Hair follicle dermal papilla cell (primary cell): ENCODE measurements at places on chromosomes 13 and 19. TPM values are rescaled to one million over a fixed set of nuclear protein-coding genes. Genes with fewer than 3 reads are reported as not detected.

INSR gene
- 23.4 and 36.7 TPM in 2 replicates for total RNA-seq

KASH5 gene
- total RNA-seq: not detected in 2 replicates

MBD3L2 gene
- total RNA-seq: not detected in 2 replicates

GRWD1 gene
- total RNA-seq: 30.2 and 31.0 TPM in 2 replicates

SPHK2 gene
- 16.5 and 19.1 TPM in 2 replicates for total RNA-seq

FAM216B gene
- not detected in 2 replicates for total RNA-seq

OR4F17 gene
- not detected in 2 replicates for total RNA-seq

ZNF536 gene
- 1.1 and 2.6 TPM in 2 replicates for total RNA-seq

CRX gene
- total RNA-seq: not detected in 2 replicates

CAPS gene
- 27.9 and 31.5 TPM in 2 replicates for total RNA-seq

C19orf85 gene
- not detected in 2 replicates for total RNA-seq

TRIM13 gene
- total RNA-seq: 23.7 and 29.0 TPM in 2 replicates

ATP8A2 gene
- total RNA-seq: under 0.01 and 0.16 TPM in 2 replicates

IGFLR1 gene
- 0.73 and 0.97 TPM in 2 replicates for total RNA-seq

TRPM4 gene
- 32.6 and 32.7 TPM in 2 replicates for total RNA-seq

ZNRF4 gene
- total RNA-seq: not detected in 2 replicates

EPSTI1 gene
- total RNA-seq: 17.1 and 26.4 TPM in 2 replicates

SERP2 gene
- 4.1 TPM in 2 replicates for total RNA-seq

CYP2B6 gene
- total RNA-seq: not detected in 2 replicates

ZNF541 gene
- not detected in 2 replicates for total RNA-seq

KLK4 gene
- not detected in 2 replicates for total RNA-seq

ZNF708 gene
- 5.5 and 7.6 TPM in 2 replicates for total RNA-seq

MEDAG gene
- total RNA-seq: 1.8 and 4.5 TPM in 2 replicates

APLP1 gene
- 13.8 and 16.4 TPM in 2 replicates for total RNA-seq

S1PR5 gene
- not detected in 2 replicates for total RNA-seq

NRTN gene
- 0.16 TPM in 1 of 2 replicates, not detected in the other for total RNA-seq

ZNF285 gene
- 2.8 and 2.9 TPM in 2 replicates for total RNA-seq
